ENCODE measurements at places on chromosomes 1 and 21.

GRCh38 chr1:180247580-180247979, 17.5 kb downstream of the LHX4 start:
- DNase-seq, result no peak

GRCh38 chr1:20678599-20678998, 17.4 kb upstream of the DDOST start:
- DNase-seq, result no peak

DNA sequence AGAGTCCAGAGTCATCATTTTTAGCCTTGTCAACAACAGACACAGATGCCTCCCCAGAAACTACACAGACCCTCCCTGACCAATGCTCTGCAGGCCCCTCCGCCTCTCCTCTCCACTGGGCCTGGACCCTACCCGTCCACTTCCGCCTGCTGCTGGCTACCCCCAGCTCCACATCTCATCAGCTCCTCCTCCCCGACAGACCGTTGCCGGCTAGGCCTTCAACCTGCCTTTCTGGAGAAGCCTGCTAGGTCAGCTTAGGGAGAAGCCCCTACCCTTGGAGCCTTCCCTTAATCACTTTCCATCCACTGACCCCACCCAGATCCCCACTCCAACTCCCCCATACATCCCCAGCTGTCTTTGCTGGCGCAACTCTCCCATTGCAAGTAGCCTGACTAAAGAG, 1.4 kb downstream of the TRIM17 start:
- no peak for DNase-seq

DNA sequence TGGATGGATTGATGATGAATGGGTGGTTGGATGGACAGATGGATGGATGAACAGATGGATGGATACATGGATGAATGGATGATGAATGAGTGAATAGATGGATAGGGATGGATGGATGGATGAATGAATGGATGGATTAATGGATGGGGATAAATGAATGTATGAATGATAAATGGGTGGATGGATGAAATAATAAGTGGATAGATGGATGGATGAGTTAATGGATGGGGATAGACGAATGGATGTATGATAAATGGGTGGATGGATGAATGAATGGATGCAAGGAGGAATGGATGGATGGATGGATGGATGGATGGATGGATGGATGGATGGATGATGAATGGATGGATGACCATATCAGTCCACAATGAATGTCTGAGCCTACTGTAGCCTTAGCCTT, 381.9 kb downstream of the SETD4 start:
- no peak for DNase-seq

DNA sequence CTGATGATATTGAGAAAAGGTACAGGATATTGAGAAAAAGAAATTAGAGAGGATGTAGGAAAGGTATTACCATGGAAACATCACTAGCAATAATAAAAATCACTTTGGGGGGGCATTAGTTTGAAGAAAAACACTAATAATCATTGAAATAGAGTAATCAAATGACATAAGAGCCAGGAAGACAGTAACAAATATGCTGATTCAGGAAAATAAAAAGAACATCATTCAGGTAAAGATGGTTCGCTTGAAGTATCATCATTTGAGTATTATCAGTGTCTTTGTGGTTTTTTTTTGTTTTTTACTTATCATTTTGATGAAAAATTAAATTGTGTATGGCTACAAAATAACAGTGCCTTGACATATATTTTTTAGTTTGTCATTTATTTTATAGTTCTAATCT, 164.5 kb downstream of the IFI44 start:
- no peak for DNase-seq

- DNase-seq, result no peak
Measured at GRCh38 chr1:183694066-183694465, 41.0 kb upstream of the APOBEC4 start.

GRCh38 chr1:223006917-223007648, 136.0 kb downstream of the TLR5 start:
- no peak for DNase-seq

DNA sequence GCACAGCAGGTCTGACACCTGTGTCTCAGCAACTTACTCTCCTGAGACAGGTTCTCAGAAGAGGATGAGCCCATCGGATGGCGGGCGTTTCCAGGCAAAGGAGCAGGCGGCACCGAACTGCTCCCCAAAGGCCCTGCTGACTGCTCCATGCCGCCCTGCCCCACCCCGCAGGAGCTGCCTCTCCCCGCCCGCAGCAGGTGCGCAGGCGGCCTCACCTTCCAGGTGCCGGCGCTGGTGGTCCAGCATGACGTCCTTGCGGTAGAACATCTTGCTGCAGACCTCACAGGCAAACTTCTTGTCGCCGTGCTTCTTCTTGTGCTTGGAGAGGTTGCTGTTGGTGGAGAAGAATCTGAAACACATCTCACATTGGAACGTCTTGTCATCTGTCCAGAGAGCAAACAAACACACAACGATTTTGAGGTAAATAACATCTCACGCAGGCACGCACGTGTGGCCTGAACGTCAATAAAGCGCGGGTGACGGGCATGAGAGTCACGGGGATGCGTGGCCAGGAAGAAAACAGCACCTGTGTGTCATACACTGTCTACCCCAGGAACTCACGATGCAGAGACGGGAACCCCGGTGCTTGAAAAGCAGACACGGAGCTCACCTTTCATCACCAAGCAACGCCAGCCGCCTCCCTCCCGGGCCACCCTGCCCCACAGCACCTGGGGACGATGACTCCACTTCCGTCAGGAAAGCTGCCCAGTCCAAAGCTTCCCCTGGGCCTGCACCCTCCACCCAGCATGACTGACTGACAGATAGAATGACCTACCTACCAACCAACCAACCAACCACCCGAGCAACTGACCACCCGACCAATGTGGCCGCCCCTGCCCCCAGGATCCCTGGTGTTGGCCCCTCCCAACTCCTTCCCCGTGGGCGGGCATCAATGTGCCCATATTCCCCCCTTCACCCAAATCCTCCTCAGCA, 50.9 kb downstream of the PRDM15 start:
- DNase-seq, result no peak

All from CD4-positive, alpha-beta memory T cell (primary cell).